Brain (organoid and tissue), 16 donors: ENCODE measurements at places on chromosomes 6 and 20.

DNA sequence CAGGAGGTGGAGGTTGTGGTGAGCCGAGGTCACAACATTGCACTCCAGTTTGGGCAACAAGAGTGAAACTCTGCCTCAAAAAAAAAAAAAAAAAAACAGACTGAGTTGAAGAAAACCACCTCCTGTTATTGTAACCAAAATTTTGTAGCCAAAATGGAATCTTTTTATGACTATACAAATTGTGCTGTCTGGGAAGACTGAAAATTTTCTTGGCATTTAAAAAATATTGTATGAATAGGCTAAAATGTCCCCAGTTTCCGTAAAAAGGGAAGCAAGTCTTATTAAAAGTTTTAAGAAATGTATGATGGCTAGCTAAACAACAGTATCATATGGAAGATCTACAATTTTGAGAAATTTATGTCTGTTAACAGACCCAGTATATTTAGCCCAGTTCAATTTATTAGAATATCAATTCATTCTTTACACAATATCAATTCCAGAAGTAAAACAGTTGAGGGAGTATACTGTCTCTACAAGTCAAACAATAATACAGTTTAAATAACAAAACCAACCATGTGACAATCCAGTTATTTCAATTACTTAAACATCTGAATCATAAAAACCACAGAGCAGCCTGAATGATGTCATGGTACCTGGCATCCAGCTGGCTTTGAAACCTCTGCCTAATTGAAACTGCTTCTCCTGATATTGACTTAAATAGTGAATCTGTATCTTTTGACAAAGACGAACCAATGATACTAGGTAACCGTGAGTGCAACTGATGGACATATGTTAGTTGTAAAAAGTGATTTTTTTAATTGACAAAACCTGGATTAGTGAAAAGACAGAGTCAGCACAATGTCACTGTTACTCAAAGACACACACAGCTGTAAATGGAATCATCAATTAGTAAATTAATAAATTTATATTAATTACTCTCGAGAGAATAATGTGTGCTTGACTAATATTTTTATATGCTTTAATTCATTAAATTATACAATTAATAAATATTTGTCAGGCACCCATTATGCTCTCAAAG is 166.6 kb upstream of the MARCKS start:
- DNase-seq: no peak

- no peak for DNase-seq
Measured at GRCh38 chr20:46563170-46563859, 12.9 kb upstream of the OCSTAMP start.

DNA sequence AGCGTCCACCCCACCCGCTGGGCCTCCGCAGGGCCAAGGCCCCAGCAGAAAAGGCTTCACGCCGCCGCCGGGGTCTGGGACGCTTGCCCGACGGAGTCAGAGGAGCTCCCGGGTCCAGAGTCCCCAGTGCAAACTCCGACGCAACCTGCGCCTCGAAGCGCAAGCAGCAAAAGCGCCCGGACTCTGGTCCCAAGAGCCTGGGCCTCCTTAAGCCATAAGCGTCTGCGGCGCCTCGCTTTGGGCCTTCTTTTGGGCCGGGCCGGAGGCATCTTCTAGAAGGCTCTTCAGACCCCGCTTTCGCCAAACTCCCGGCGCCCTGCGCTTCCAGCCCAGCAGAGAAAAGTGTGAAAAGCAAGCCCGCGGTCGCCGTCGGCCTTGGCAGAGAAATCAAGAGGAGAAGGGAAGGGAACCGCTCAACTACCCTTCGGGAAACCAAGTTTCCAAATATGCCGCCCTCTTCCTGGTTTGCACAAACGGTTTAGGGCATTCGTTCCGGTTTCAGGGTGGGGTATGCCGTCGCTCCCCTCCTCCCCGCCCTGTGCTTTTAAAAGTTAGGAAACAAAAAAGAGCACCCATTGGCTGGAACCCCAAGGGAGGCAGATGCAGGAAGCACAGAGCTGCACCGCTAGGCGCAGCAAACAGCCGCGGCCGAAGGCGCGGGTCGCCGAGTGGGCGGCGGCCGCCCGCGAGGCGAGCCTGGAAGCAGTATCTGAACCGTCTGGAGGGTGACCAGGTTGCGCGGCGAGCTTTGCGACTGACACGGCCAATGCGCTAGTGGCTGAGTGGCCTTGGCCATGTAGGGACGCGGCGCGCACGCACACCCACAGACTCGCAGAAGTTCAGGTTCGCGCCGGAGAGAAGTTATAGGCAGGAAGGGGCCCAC is 1.2 kb downstream of the TBX18 start:
- peak; percentile 36 for DNase-seq

- DNase-seq: no peak
Measured at GRCh38 chr6:84554074-84554473, 210.3 kb downstream of the TBX18 start.

GRCh38 chr6:41940759-41941279 is 789 bp downstream of the CCND3 start:
- peak; percentile 54 for DNase-seq

GRCh38 chr6:56520218-56520617 is 122.5 kb downstream of the DST start:
- DNase-seq: no peak

DNA sequence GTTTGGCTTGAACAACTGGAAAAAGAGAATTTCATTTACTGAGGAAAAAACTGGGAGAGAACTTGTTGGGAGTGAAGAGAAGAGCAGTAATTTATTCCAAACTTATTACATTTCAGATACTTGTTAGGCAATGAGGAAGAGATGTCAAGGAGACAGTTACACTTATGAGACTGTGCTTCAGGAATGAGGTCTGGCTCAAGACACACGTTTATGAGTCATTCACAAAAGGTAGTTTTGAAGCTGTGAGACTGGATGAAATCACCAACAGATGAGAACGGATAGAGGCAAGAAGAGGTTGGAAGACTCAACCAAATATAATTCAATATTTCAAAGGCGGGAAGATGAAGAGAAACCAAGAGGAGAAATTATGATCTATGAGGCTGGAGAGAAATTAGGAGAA is 70.6 kb upstream of the DEFB112 start:
- no peak for DNase-seq

GRCh38 chr6:92681401-92681800 is 738.0 kb downstream of the EPHA7 start:
- DNase-seq: no peak

DNA sequence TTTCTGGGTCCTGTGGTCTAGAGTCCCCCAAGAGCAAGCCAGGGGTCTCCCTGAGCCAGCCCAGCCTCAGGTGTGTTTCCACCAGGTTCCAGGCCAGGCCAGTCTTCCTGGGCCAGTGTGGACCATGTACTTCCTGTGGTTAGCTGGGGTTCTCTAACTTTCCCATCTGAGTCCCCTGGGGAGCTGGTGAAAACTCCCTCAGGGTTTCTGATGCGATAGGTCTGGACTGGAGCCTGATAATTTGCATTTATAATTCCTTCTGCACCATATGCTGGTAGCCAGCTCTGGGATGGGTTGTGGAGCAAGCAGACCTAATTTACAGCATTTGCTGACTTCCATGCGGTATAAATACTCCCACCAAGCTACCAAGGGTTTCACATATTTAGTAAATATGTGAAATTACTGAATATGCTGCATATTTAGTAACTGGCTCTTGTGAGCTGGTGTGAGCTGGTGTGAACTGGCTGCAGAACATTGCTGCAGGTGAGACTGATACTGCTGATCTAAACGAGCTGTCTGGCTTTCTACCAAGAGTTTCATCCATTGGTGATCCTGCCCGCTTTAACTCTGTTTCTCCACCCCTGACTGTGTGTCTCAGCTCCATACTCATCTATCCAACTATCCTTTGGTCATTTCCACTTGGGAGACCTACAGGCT is 62.6 kb downstream of the RIN2 start:
- peak; percentile 84 for DNase-seq

GRCh38 chr20:24746351-24746685 is 202.8 kb upstream of the CST7 start:
- no peak for DNase-seq

DNA sequence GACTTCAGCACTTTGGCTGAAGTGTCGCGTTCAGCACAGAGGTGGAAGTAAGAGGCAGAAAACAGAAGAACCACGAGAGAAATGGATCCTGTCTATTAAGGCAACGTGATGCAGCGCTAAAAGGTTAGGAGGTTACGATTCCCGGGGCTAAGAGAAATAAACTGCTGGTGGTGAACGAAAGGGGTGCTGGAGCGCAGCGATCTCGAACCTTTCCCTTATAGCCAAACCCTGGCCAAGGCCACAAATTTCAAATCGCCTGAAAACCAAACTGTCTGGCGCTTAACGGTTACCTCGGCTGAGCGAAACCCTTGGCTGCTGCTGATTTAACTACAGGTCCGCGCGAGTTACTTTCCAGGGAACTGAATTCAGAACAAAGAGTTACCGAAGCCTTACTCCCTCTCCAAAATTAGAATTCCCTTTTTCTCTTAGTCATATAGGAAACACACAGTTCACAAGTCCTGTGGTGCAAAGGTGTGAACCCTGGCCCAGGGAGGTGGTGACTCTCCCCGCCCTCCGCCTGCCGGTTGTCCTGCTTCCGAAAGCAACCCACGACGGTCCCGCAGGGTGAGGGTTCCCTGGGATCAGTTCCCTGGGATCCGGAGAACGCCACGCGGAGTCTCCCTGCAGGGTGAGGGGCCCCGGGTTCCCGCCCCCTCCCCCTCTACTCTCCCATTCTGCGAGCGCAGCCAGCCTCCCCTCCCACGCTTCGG is 1.3 kb upstream of the SLC35D3 start:
- DNase-seq: peak; percentile 49

DNA sequence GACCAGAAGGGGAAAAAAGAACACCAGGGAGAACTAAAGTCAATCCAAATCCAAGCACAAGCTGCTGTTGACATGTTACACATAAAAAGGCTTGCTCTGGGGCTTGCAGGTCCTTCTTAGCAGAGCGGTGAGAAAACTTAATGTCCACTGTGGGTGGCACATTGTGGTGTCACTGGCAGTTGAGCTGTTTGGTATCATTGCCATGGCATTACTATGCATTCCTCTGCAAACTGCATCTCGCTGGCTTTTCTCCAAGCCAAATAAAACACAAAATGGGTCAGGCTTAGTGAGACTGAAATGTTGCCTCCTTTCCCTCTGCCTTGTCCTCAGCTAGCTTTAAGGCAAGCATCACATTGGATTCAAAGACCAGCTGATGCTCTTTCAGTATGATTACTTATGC is 40.9 kb downstream of the LY86 start:
- DNase-seq: peak; percentile 23
